ENCODE measurements at places on chromosomes 5 and 9.

GRCh38 chr5:152632360-152632759, 227.3 kb upstream of the NMUR2 start:
- no peak for DNase-seq

GRCh38 chr5:6583049-6583880, 49.6 kb downstream of the NSUN2 start:
- no peak for DNase-seq

DNA sequence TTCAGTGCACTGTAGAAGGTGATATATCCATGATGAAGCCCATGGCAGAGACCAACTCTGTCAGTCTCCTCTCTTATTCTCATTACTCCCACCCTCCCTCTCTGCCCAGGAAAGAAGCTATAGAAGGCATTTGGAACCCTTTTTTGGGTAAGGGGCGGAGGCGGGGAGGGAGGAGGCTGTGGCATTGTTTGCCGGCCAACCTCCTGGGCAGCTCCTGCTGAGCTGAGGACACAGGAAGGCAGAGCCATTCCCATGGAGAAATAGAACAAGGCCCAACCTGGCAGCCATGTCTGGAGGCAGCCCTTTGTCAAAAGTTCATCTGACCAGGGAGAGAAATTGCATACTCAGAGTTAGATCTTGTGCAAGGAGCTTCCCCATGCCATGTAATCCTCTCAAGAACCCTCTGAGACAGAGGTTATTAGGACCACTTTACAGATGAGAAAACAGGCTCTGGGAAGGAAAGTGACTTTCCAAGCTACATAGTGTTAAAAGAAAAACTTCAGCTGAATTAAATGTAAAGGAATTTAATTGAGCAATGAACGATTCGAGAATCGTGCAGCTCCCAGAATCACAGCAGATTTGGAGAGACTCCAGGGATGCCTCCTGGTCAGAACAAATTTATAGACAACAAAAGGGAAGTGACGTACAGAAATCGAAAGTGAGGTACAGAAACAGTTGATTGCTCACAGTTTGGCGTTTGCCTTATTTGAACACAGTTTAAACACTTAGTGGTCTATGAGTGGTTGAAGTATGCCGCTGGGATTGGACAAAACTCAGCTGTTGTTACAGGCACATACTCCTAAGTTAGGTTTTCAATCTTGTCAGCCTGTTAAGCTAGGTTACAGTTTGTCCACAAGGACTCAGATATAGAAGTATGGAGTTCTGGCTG, 158.6 kb downstream of the MELK start:
- DNase-seq, result no peak

- DNase-seq, result no peak
These were observed 600 bp downstream of the ENC1 start for GRCh38 chr5:74639807-74640449.

DNA sequence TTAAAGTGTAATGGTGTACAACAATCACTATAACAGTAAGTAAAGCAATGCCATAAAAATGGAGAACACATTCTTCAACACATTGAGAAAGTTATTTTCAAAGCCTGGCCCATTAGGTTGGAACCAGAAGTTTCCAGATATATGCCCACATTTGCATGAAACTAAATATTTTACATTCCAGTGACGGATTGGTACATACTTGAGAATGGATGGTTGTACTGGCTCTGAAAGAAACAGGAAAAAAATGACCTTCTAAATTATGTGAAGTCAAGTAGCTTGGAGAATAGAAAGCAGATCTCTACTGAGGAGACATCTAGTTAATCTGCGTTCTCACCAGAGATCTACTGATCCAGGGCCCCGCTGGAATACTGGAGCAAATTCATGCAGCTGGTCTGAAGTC, 1037.0 kb downstream of the NR2F1-AS1 start:
- no peak for DNase-seq
